Stomach (tissue), 19 donors: ENCODE measurements at places on chromosomes 16 and 17. TPM values are rescaled to one million over a fixed set of nuclear protein-coding genes. Genes with fewer than 3 reads are reported as not detected.
A peak's percentile ranks its signal among the peaks of the same experiment; 100 is the strongest.

SP6 gene
- total RNA-seq, result 0.92 TPM

DNA sequence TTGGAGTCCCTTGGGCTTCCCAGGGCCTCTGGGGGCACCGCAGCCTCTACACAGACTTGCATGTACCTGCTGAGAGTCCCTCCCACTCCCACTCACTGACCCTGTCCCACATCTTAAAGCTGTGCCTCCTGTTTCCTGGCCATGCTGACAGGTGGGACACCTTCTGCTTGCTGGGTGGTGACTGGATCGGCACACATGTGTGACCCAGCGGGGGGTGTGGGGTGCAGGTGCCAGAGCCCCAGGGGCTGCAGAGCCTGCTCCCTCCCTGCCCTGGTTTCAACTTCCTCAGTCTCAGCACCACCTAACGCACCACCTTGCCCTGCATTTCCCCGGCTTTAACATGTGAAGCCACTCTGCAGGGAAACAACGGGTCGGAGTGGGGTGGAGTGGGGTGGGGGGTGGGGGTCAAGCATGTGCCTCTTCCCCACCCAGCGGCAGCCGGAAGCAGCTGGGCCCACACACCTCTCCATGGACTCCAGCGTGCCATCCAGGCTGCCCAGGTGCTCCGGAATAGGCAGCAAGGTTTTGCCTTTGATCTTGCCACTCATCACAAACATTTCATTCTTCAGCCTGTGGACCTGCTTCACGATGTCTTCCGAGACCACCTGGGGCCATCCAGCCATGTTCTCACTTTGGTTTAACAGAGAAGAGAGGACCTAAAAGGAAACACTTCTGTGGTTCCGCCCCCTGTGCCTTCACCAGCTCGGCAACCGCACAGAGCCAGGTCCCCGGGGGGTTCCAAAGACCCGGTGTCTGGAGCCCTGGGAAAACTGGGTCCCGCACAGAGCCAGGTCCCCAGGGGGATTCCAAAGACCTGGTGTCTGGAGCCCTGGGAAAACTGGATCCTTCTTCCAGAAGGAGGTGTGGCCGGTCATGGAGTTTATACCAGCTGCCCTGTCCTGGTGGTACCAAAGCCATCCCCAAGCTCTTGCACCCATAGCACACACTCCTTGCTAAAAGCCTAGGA, 4.7 kb downstream of the DNAH17 start:
- no peaks in the 10 kb centered on the region for H3K4me1 ChIP-seq
- no peak for DNase-seq

CNGB1 gene
- total RNA-seq, result not detected

KRTAP3-1 gene
- total RNA-seq, result not detected

DNA sequence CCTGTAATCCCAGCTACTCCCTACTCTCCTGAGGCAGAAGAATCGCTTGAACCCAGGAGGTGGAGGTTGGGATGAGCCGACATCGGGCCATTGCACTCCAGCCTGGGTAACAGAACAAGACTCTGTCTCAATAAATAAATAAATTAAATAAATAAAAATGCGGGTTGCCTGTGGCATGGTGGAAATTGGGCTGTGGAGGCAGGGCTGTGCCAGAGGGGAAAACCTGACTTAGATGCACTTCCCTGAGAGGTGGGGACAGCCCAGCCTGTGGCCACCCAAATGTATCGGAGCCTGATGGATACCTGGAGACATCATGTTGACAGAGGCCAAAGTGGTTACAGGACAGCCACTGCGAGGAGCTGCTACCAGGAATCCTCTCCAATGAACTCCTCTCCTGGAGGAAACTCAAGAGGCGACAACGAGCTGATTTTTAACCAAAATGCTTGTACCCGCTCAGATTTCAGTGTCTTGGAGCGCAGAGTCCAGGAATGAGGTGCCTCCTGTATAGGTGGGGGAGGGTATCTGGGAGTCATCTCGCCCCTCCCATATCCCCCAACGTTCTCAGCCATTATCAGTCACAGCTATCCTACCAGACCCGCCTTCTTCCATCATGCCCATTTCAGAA, 32.3 kb downstream of the DDX19A start:
- H3K36me3 ChIP-seq, result peaks cover 28% of the 10 kb centered on the region
- H3K4me1 ChIP-seq, result peaks cover 41% of the 10 kb centered on the region
- no peak overlapping the region for H3K27ac ChIP-seq
- no peak overlapping the region for H3K4me3 ChIP-seq

DNA sequence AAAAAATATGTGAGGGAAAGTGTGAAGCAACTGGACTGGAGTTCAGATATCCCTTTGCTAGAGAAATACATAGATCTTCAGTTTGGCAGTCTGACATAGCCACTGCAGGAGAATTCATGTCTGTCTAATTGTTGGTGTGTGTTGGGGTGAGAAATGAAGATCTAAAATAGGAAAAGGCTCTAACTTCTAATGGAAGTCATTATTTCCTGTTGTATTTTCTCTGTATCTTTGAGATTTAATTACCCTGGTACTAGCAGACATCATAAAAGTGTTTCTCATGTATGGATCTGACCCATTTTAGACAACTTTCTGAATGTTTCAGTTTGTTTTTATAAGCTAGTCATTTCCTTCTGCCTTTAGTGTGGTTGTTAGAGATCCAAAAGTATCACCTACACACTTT, 128.3 kb downstream of the NLK start:
- H3K27me3 ChIP-seq, result no peaks in the 10 kb centered on the region
- H3K27ac ChIP-seq, result no peak overlapping the region
- H3K4me1 ChIP-seq, result no peaks in the 10 kb centered on the region
- DNase-seq, result no peak

HBQ1 gene
- total RNA-seq, result not detected

EVPL gene
- total RNA-seq, result 1.2 TPM

DNA sequence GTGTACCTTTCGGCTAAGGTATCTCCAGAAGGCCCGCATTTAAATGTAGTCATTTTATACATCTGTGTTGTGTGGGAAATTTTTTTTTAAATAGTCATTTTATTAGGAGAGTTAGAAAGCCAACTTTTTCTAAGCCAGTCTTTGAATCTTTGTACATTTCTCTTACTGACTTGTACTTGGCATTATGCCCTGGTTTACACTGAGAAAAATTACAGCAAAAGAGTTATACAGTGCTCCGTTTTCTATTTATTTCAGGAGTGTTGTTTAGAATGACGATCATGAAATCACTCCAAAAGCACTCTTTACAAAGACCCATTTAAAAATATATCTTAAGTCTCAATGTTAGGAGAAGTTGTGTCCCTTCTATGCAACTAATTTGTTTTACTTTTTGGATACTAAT, 91.8 kb downstream of the CYB561 start:
- H3K4me1 ChIP-seq, result no peaks in the 10 kb centered on the region
- no peaks in the 10 kb centered on the region for H3K27me3 ChIP-seq
- H3K4me3 ChIP-seq, result no peak overlapping the region
- H3K27ac ChIP-seq, result no peak overlapping the region
- peak; percentile 54 for DNase-seq
